ENCODE measurements at places on chromosomes 2 and 18. TPM values are rescaled to one million over a fixed set of nuclear protein-coding genes. Genes with fewer than 3 reads are reported as not detected.

Gene DSC1
- 0.09 TPM for total RNA-seq

Gene STARD6
- total RNA-seq: not detected

Gene ACADL
- total RNA-seq: 0.24 TPM

Gene GALR1
- not detected for total RNA-seq

Gene CHRNG
- total RNA-seq: not detected

Gene LHCGR
- total RNA-seq: not detected

Gene ANKAR
- total RNA-seq: 3.6 TPM

Gene LYG2
- total RNA-seq: not detected

Gene DHRS9
- not detected for total RNA-seq

Gene RNU2-63P
- 3.9 TPM for total RNA-seq

DNA sequence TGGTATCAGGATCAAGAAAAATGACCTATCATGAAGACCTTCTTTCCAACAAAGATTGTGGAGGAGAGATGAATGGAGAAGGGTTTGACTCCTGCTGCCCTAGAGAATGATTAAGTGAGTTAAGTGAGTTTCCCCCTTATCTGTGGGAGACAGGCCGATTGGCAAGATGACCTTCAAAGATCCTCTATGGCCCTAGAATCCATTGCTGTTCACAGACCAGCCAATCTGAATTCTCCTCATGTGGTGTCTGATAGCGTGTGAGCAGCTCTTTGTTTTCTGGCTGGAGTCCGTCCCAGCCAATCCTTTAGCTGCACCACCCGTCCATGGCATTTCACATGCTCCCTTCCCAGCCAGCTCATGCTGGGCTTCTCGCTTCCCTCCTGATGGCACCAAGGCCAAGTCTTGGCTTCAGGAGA lies 79.4 kb downstream of the MARCHF4 start:
- no peak for DNase-seq
- H3K4me1 ChIP-seq: 0 out of 2 replicates have a peak, but pooled peaks cover 4% of the 10 kb centered on the region
- no peaks in the 10 kb centered on the region for H3K36me3 ChIP-seq
- no peak overlapping the region for H3K4me3 ChIP-seq
- H3K27me3 ChIP-seq: no peaks in the 10 kb centered on the region
- no peak overlapping the region for H3K27ac ChIP-seq

GRCh38 chr2:238985041-238985729 lies 137.3 kb downstream of the TWIST2 start:
- no peak overlapping the region for H3K27ac ChIP-seq
- DNase-seq: no peak
- H3K27me3 ChIP-seq: peaks cover 92% of the 10 kb centered on the region
- no peak overlapping the region for H3K4me3 ChIP-seq

GRCh38 chr18:6056171-6056910 lies 161.0 kb upstream of the TMEM200C start:
- peaks cover 25% of the 10 kb centered on the region for H3K27me3 ChIP-seq
- no peak for DNase-seq
- no peak overlapping the region for H3K27ac ChIP-seq
- H3K4me1 ChIP-seq: 0 out of 2 replicates have a peak, but pooled peaks cover 7% of the 10 kb centered on the region
- H3K36me3 ChIP-seq: no peaks in the 10 kb centered on the region

- H3K27me3 ChIP-seq: no peaks in the 10 kb centered on the region
- H3K36me3 ChIP-seq: no peaks in the 10 kb centered on the region
- no peaks in the 10 kb centered on the region for H3K4me1 ChIP-seq
- no peak overlapping the region for H3K4me3 ChIP-seq
Observed at GRCh38 chr2:174682007-174682577, 82.2 kb downstream of the CHRNA1 start.

- no peaks in the 10 kb centered on the region for H3K4me1 ChIP-seq
- no peak overlapping the region for H3K4me3 ChIP-seq
- H3K36me3 ChIP-seq: 0 out of 2 replicates have a peak, but pooled peaks cover 8% of the 10 kb centered on the region
- no peak for DNase-seq
- H3K27me3 ChIP-seq: no peaks in the 10 kb centered on the region
Observed at GRCh38 chr2:240477916-240478315, 42.5 kb downstream of the GPC1 start.

DNA sequence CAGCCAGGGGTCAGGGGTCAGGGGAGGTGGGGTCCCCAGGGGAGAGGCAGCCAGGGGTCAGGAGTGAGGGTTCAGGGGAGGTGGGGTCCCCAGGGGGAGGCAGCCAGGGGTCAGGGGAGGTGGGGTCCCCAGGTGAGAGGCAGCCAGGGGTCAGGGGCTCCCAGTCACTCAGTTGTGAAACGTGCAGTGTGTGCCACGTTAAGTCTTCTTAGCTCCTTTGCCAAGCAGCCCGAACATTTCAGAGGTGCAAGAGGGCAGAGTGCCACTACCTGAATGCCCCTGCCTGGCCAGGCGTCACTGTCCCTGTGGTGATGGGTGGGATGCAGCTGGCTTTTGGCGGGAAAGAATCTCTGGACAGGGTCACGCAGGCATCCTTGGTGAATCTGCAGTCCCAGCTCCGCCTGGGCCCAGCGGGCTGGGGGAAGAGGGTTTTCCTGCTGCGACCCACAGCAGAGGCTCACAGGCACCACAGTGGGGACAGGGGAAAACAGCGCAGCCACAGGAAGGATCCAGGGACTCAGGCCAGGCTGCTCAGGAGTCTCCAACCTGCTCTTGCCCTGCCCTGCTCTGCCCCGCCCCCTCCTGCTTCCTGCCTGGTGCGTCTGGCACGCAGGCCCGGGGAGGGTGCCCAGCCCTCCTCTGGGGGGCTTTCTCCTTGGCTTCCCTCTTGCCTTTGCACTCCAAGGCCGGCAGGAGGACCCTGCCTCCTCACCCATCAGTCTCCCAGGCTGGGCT lies 188.3 kb downstream of the TWIST2 start:
- H3K4me3 ChIP-seq: no peak overlapping the region
- H3K27me3 ChIP-seq: peaks cover 68% of the 10 kb centered on the region
- H3K36me3 ChIP-seq: no peaks in the 10 kb centered on the region
- no peaks in the 10 kb centered on the region for H3K4me1 ChIP-seq
- no peak overlapping the region for H3K27ac ChIP-seq
- DNase-seq: peak; percentile 16

- H3K4me1 ChIP-seq: peaks cover 98% of the 10 kb centered on the region
- no peaks in the 10 kb centered on the region for H3K36me3 ChIP-seq
- H3K27ac ChIP-seq: no peak overlapping the region
- no peak overlapping the region for H3K4me3 ChIP-seq
- DNase-seq: no peak
Observed at GRCh38 chr18:48994044-48994651, 43.4 kb upstream of the SMAD7 start.

DNA sequence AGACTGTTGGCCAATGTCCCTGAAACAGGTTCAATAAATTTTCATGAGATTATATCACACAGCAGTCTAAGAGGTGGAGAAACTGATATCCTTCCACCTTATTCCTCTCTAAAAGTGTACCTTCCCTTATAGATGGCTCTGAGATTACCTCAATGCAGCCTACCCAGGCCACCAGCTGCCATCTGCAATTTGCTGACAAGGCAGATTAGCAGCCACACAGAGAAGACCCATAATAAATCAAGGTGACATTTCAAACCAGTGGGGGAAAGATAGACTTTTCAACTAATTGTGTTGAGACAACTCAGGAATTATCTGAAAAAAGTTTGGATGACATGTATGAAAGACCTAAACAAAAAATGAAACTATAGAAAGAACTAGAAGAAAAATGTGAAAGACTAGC lies 43.2 kb downstream of the ZBTB7C start:
- H3K4me1 ChIP-seq: no peaks in the 10 kb centered on the region
- H3K27ac ChIP-seq: no peak overlapping the region
- no peak overlapping the region for H3K4me3 ChIP-seq
- H3K27me3 ChIP-seq: no peaks in the 10 kb centered on the region
- H3K36me3 ChIP-seq: no peaks in the 10 kb centered on the region

GRCh38 chr18:56712761-56713160 lies 61.6 kb downstream of the WDR7 start:
- H3K36me3 ChIP-seq: no peaks in the 10 kb centered on the region
- DNase-seq: no peak
- H3K27me3 ChIP-seq: no peaks in the 10 kb centered on the region
- no peak overlapping the region for H3K27ac ChIP-seq
- no peak overlapping the region for H3K4me3 ChIP-seq

- no peaks in the 10 kb centered on the region for H3K4me1 ChIP-seq
- H3K4me3 ChIP-seq: no peak overlapping the region
- DNase-seq: no peak
- no peak overlapping the region for H3K27ac ChIP-seq
- no peaks in the 10 kb centered on the region for H3K36me3 ChIP-seq
Observed at GRCh38 chr2:59383473-59383872, 1142.3 kb upstream of the FANCL start.

DNA sequence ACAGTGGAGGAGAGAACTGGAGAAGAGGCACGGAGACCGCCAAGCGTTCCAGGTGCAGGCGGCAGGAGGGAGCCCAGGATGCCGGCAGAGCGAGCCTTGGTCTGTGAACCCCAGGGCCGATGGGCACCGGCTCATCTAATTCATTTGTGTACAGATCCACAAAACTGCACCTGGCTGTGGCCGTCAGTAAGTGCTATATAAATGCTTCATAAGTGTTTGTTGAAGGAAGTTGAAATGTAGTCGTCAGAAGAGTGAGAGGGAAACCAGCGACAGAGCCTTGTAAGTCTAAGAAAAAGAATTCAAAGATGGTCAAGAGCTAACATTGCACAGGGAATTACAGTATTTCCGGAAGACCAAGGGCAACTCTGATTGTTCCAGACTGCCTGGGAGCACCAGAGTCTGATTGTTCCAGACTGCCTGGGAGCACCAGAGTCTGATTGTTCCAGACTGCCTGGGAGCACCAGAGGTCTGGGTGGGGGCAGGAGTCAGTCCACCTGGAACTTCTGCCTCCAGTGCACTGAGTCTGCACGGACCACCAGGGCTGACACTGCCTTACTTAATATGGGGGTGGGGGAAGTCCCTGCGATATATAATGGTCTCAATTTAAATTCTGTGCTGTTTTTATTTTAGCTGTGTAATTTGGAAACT lies 112.3 kb downstream of the BCL2 start:
- H3K27me3 ChIP-seq: no peaks in the 10 kb centered on the region
- H3K36me3 ChIP-seq: no peaks in the 10 kb centered on the region
- no peaks in the 10 kb centered on the region for H3K4me1 ChIP-seq

All from PC-9 (cell line).